ENCODE measurements at places on chromosomes 5 and 9.
A peak's percentile ranks its signal among the peaks of the same experiment; 100 is the strongest.

- DNase-seq: peak; percentile 15
These were observed 143.3 kb downstream of the ARSB start for GRCh38 chr5:78841767-78842166.

- DNase-seq: no peak
These were observed 281.6 kb downstream of the MAST4 start for GRCh38 chr5:66877843-66878242.

DNA sequence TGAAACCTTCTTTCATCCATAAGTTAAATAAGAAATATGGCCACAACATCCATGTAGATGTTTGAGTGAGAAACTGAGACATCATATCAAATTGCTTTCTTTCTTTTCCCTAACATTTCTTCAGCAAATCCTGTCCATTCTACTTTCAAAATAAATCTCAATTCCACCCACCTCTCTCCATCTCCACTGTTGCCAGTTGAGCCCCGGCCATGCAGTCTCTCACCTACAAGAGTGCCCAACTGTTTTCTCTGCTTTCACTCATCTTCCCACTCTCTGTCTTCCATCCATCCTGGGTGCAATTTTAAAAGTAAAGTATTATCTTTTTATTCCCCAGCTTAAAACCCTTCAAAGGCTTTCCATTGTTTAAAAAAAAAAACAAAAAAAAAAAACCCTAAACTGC, 260.4 kb downstream of the DEPDC1B start:
- DNase-seq: no peak

- DNase-seq: peak; percentile 67
These were observed 72.3 kb upstream of the NIPAL4 start for GRCh38 chr5:157387683-157388093.

- no peak for DNase-seq
These were observed 17.0 kb upstream of the UNC5A start for GRCh38 chr5:176793343-176793699.

DNA sequence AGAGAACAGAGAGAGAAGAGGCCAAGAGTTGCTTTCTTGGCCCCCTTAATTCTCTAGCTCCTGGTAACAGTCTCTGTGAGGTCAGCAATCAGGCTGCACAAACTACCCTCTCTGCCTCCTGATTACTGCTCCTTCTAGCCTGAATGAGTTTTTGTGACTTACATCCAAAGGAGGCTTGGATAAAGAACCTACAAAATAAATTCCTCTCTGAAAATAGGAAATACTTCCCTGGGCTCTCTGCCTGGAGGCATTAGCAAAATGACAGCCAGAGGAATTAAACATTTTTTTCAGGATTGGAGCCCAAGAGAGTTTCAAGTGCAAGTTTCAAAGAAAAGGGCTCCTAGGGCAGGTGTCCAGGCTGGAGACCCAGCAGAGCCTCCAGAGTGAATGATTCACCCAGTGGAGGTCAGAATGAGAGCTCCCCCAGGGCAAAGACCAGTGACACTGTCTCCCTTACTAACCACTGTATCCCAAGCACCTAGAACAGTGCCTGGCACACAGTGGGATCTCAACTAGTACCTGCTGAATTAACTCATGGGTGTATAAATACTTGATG, 162.5 kb downstream of the SPOCK1 start:
- DNase-seq: no peak

GRCh38 chr9:123513554-123513953, 157.6 kb downstream of the CRB2 start:
- DNase-seq: no peak

DNA sequence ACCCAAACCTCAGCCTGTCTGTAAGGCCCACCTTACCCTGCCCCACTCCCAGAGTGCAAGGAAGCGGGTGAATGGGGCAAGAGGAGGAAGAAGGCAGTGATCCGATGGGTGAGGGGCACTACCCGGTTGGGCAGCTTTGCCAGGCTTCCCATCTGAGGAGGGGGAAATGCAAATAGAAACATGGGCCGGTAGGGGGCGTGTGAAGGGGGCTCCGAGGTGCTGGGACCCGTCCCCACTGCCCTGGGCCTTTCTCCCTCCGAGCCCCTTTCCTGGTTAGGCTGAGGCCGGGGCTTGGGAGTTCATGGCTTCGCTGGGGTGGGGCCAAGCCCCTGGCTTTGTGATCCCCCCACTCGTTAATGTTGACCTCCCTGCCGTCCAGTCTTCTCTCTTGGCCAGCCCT, 23.6 kb upstream of the MYORG start:
- DNase-seq: no peak

- peak; percentile 84 for DNase-seq
These were observed 22.0 kb upstream of the TGFBI start for GRCh38 chr5:136006761-136007251.

GRCh38 chr5:163832155-163832554, 326.7 kb downstream of the MAT2B start:
- no peak for DNase-seq
